ENCODE measurements at places on chromosomes 4 and X. TPM values are rescaled to one million over a fixed set of nuclear protein-coding genes. Genes with fewer than 3 reads are reported as not detected.

The KLHL34 gene
- total RNA-seq: not detected

The GYG2 gene
- total RNA-seq: 3.1 TPM

The TCEAL7 gene
- total RNA-seq: 61.0 TPM

The TLR8 gene
- not detected for total RNA-seq

The GUCY1A1 gene
- not detected for total RNA-seq

The RXFP1 gene
- 0.32 TPM for total RNA-seq

The SPANXA2 gene
- not detected for total RNA-seq

The LRCH2 gene
- not detected for total RNA-seq

The WAS gene
- total RNA-seq: not detected

The DMP1 gene
- not detected for total RNA-seq

The TMEM31 gene
- not detected for total RNA-seq

The NXF2 gene
- not detected for total RNA-seq

The ZNF711 gene
- total RNA-seq: 3.7 TPM

The PSAPL1 gene
- total RNA-seq: not detected

The CCNB3 gene
- 0.32 TPM for total RNA-seq

The GK gene
- 1.6 TPM for total RNA-seq

The PNMA5 gene
- not detected for total RNA-seq

The BEX1 gene
- total RNA-seq: 11.0 TPM

The GPR78 gene
- total RNA-seq: not detected

The ADAM29 gene
- not detected for total RNA-seq

The RNF212 gene
- not detected for total RNA-seq

The PRR32 gene
- total RNA-seq: not detected

The PPA2 gene
- total RNA-seq: 95.8 TPM

The SRPX2 gene
- 62.8 TPM for total RNA-seq

The TIMM17B gene
- total RNA-seq: 36.6 TPM

The EVC gene
- 168 TPM for total RNA-seq

The TBC1D8B gene
- 5.1 TPM for total RNA-seq

The CSAG2 gene
- not detected for total RNA-seq

The IBSP gene
- total RNA-seq: not detected

The PABPC5 gene
- 3.7 TPM for total RNA-seq

The RAB39B gene
- 0.06 TPM for total RNA-seq

The IQCM gene
- total RNA-seq: not detected

The TMEM271 gene
- total RNA-seq: not detected

The CWH43 gene
- total RNA-seq: not detected

The RNF128 gene
- total RNA-seq: 0.26 TPM

The CT45A3 gene
- not detected for total RNA-seq

The INPP4B gene
- 17.2 TPM for total RNA-seq

The MTMR8 gene
- total RNA-seq: not detected

The UGT2B11 gene
- total RNA-seq: not detected

The CT45A2 gene
- not detected for total RNA-seq

The IQSEC2 gene
- 17.0 TPM for total RNA-seq

The FRMPD4 gene
- 2.6 TPM for total RNA-seq

The TAF7L gene
- total RNA-seq: not detected

The CFP gene
- total RNA-seq: 0.34 TPM

The CYP4V2 gene
- total RNA-seq: 27.5 TPM

The MAGEB17 gene
- 0.13 TPM for total RNA-seq

The FANCB gene
- total RNA-seq: 6.2 TPM

The SMIM10L2A gene
- total RNA-seq: not detected
